ENCODE measurements at places on chromosomes 16 and 17.

DNA sequence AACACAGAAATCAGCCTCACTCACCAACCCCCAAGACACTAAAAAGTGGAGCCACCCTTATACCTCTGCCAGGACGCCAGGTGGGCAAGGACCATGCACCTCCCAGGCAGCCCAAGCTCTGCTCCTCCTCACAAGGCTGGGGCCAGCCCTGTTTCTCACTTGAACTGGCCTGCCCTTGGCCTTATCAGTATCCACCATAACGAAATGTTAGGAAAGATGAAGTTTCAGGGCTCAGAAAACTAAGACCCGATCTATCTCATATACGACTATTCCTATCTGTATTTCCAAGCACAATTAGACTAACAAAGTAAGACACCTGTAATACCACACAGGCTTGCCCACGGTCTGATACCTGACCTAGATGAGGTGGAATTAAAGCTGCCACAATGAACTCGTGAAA, 6.9 kb downstream of the FBXO31 start:
- no peak for DNase-seq

DNA sequence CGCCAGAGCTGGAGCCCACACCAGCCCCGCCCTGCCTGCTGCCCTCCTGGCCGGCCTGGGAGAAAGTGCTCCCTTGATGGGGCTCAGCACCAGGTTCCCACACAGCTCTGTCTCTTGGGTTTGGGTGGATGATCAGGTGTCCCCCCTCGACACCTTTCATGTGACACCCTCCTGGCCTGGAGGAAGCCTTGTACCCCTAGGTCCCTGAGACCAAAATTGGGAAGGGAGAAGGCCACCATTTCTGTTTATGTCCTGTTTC, 19.4 kb upstream of the PLLP start:
- no peak for DNase-seq

DNA sequence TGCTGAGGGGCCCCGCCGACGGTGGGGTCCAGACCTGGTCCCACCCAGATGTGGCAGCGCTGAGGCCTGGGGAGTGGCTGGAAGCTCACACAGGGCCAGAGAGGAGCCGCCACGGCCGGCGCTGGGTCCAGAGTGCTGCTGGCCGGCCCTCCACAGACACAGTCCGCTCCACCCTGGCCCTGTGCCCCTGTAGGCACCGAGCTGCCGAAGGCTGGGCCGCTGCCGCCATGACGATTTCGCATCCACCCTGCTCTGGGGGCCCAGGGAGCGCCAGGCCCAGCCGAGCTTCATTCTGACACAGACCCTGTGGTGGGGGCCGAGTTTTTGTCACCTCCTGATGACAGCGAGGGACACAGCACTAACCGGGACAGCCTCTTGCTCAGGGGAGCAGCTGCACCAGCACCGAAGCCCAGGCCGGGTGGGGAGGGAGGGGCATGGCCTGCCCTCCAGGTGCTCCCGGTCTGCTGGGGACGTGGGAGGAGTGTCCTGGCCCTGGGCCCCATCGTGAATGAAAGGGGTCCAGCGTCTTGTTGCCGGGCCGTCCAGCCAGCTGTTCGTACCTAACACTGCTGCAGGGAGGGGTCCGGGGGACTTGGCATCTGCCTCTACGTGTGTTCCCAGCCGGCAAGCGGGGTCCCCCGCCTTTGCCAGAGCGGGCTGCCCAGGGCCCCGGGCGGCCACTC, 27.1 kb upstream of the SSTR5 start:
- DNase-seq, result no peak

DNA sequence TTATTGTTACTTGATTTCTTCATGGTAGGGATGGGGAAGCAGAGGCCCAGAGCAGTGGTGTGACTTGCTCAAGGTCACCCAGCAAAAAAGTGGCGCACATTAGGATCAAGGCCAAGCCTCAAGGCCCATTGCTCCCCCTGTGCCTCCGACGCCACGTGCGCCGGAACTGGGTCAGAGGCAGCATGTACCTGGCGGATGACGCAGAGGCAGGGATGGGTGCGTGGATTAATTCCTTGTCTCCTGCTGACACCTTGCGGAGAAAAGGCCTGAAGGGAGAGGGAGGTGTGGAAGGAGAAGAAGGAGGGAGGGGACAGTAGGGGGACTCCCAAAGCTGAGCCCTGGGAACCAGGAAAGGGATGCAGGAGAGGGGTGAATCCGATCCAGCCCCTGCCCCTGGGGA, 18.5 kb downstream of the SBK1 start:
- no peak for DNase-seq

DNA sequence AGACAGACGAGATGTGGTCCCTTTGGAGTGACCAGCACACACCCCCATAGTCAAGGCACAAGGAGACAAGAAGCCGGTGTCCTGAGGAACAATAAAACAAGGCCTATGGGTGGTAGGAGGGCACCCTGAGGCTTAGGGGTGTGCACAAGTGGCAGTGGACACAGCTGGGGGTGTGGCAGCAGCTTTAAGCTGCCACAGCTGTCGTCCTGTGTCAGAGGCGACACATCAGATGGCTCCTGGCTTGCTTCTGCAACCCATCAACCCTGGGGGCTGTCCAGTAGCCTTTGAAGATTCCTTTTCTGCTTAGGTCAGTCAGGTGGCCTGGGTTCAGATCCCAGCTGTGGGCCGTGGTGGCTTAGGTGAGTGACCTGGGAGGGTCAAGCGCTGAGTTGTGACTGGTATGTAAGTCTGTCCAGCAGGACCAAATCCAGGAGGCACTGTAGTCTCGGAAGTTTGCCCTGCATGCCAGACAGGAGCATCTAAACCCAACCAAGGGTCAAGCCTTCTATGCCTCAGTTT, 15.8 kb downstream of the DRC3 start:
- no peak for DNase-seq

DNA sequence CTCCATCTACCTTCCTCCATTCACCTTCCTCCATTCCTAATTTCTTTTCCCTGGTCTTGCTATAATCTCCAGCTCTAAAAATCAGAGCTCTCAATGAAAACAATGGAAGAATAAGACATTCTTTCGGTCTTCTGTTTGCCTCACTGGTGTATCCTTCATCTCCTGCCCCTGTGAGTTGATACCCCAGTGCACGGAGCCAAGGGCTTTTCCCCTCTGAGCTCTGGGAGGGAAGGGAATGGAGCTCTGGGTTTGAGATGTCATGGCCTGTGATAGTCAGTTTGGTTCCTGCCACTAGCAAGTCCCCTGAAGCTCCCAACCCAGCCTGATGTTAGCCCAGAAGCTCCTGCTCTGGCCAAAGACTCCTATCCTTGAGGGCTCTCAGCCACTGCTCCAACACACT, 36.6 kb upstream of the DNAH9 start:
- DNase-seq, result no peak

DNA sequence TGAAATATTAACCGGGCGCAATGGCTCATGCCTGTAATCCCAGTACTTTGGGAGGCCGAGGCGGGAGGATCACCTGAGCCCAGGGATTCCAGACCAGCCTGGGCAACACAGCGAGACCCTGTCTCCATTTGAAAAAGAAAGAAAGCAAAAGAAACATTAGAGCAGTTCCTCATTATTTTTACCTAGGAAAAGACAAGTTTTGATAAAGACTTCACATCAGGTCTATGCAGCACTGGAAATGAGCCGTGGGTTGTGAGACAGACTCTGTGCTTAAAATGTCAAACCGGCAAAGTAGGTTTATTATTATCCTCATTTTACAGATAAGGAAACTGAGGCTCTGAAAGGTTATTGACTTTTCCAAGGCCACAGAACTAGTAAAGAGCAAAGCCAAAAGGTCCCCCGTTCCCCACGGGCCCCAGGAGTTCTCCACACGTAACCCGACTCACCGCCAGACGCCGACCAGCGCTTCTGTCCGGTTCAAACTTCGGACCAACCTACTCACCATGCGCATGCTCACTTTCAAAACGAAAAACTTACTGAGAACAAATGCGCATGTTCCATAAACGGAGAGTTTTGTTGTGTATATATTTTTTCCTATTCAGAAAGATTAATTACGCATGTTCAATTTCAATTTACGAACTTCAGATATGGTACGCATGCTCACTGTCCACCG, 356 bp downstream of the TUBD1 start:
- no peak for DNase-seq

DNA sequence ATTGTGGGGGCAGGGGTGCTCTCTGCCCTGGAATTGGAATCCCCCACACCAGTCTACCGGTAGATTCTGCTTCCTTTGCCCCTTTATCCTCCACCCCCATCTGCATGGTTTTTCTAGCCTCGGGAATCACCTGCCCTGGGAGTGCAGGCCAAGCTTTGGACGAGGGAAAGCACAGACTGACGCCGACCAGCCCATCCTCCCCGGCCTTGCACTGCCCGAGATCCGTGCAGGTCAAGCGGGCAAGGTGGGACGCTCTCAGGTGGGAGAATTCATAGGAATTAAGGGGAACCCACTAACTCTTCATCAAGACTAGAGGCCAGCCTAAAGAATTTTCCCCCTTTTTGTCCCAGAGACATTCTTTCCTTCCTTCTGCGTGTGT, 9.9 kb upstream of the HOXB13 start:
- DNase-seq, result no peak

DNA sequence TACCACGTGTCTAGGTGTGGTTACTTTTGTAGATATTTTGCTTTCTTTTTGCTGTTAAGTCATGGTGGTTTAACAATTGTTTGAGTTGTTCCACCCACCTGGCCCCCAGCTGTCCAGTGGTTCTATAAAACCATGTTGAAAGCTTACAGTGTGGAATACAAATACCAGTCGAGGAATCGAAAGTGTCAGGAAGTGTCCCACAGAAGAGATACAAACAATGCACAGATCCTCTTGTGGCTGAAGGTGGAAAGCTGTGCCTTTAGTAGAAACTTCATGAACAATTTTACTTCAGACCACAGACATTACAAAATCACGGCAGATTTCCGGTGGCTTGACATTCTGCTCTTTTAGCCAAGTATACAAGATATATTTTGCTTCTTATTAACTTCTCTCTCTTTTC, 782.4 kb upstream of the SOX9 start:
- DNase-seq, result peak; percentile 69

DNA sequence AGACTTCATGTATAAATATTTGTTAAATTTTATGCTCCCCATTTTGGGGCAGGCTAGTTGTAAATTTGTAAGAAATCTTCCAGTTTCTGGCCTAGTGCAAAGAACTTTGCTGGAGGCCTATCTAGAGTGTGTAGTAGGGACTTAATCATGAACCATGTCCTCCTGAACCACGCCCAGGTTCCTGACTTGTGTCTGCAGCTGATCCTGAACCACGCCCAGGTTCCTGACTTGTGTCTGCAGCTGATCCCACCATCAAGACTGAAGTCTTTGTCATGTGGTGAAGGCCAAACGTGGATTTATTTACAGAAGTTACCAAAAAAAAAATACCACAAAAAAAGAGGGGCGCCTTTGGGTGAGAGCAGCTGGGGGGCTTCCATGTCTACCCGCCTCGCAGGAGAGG, 33.1 kb downstream of the LMF1 start:
- no peak for DNase-seq

DNA sequence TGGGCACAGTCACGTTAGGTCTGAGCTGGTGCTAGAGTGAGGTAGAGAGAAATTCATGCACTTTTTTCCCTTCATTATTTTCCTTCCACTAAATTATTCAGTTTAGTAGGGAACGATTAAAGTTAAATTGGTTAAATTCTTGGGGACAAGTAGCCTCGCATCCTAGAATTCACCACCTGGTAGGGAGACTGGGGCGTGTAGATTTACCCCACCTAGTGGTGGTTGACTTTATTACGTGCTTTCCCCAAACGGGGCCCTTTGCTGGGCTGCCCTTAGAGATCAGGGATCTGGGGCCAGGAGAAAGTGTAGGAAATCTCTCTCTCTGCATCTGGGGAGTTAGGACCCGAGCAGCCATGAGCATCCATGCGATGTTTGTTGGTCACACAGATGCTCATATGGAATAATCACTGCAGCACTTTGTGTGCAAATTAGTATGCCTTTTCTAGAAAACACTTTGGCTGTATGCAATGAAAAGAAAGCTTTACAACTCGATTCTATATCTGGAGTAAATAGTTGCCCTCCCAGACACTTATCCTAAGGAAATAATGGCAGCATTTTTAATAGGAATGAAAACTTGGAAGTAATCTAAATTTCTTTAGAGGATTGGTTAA, 107.0 kb downstream of the PLCG2 start:
- peak; percentile 60 for DNase-seq

DNA sequence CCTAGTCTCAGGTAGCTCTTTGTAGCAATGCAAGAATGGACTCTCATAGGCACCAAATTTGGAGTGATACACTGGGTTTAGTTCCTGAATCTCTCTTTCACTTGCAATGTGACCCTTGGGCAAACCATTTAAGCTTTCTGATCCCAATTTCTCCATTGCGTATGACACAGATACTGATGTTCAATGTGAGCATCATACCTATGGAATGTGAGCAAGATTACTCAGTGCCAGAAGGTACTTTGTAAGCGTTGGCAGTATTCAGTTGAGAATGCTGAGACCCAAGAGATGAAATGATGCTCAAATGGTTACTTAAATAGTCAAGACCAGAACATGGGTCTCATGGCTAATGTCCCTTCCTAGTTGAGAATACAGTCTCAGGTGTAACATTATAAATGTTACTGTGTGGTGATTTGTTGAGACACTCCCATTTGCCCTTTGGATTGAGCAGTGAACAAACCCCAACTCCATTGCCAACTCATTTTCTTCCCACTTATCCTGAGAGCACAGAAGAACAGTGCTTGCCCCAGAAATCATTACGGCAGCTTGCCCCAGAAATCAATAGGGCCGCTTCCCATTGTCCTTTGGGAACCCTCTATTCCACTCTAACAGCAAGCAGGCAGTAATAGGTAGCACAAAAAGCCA, 134.1 kb downstream of the SOX9 start:
- peak; percentile 79 for DNase-seq

- peak; percentile 98 for DNase-seq
Measured at GRCh38 chr16:11201498-11202259, 54.3 kb downstream of the SOCS1 start.

DNA sequence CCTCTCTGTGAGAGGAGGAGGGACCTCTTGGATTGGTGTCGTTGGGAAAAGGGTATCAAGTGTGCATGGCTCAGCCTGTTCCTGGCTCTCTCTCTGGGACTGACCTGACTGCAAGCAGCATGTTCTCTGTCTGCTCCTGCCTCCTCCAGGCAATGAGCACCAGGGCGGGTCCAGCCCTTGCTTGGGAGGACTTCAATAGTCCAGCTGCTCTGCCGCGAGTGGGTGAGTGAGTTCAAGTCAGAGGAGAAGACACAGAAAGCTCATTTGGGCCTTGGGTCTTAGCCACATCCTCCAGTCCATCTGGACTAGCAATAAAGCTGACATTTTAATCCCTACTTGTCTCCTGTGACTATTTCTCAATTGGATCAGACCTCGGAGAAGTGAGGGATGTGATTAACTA, 25.2 kb upstream of the TNS4 start:
- DNase-seq, result no peak

- no peak for DNase-seq
Measured at GRCh38 chr16:1788095-1788707, 5.3 kb downstream of the IGFALS start.

- no peak for DNase-seq
Measured at GRCh38 chr16:81549547-81550431, 105.2 kb downstream of the CMIP start.
